ENCODE measurements at places on chromosomes 4 and X. TPM values are rescaled to one million over a fixed set of nuclear protein-coding genes. Genes with fewer than 3 reads are reported as not detected.
A peak's percentile ranks its signal among the peaks of the same experiment; 100 is the strongest.

GRCh38 chr4:11608992-11609391, 180.3 kb upstream of the HS3ST1 start:
- H3K4me3 ChIP-seq, result no peak overlapping the region
- H3K27me3 ChIP-seq, result no peaks in the 10 kb centered on the region
- H3K27ac ChIP-seq, result no peak overlapping the region
- no peak for DNase-seq

- no peak overlapping the region for H3K27ac ChIP-seq
- H3K27me3 ChIP-seq, result no peaks in the 10 kb centered on the region
- no peak for DNase-seq
Measured at GRCh38 chr4:72567036-72567435, 2.0 kb downstream of the ADAMTS3 start.

- no peak overlapping the region for H3K27ac ChIP-seq
- no peaks in the 10 kb centered on the region for H3K27me3 ChIP-seq
- H3K4me1 ChIP-seq, result no peaks in the 10 kb centered on the region
- no peak overlapping the region for H3K4me3 ChIP-seq
- peaks cover 6% of the 10 kb centered on the region for H3K36me3 ChIP-seq
Measured at GRCh38 chrX:154785716-154786115, 19.6 kb downstream of the MPP1 start.

DNA sequence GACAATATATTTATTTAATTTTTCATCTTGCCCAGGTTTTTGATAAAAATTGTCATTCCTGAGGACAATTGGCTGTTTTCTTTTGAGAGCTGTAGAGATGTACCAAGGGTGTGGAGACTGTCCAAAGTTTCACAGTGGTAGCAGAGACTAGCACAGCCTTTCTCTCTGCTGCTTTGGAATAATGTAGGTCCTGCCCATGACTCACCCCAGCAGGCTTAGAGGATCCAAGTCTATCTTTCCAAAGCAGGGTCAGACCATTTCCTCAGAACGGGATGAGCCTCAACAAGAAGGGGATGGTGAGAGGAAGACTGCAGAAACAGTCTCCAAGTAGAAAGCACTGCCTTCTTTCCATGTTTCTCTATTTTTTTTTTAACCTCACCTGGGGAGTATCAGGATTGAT, 131.5 kb upstream of the RPL34 start:
- H3K27ac ChIP-seq, result no peak overlapping the region
- no peak overlapping the region for H3K4me3 ChIP-seq
- H3K27me3 ChIP-seq, result no peaks in the 10 kb centered on the region

DNA sequence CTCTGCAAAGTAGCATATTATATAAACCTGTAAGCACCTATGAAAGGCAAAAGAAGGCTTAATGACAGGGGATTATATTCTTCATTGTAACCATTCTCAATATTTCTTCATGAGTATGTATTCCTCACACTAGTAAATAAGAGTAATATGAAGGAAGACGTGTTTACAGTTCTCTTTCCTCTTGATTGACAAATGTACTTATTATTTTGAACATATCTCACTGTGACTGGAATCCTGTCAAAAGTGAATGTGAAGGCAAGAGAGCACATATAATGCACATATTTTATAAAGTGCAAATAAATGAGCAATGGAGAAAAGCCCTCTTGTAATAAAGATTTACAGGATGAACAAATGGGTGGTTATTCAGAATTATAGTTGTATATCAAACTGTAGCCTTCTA, 19.7 kb downstream of the FAM47A start:
- no peak overlapping the region for H3K27ac ChIP-seq
- no peaks in the 10 kb centered on the region for H3K36me3 ChIP-seq
- H3K27me3 ChIP-seq, result no peaks in the 10 kb centered on the region
- H3K4me3 ChIP-seq, result no peak overlapping the region

DNA sequence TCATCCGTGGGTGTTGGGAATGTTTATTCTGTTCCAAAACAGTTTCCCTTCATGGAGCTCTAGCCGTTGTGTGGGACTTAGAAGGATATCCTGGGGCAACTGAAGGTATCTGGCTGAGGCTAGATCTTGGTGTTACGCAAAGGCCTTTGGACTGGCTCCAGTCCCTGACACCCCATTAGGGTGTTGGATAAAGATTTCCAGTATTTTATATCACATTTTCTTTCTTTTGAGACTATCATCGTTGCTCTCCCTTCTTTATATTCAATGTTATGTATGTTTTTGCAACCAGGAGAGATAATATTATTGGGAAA, 103.0 kb downstream of the TECRL start:
- H3K4me3 ChIP-seq, result no peak overlapping the region
- no peak for DNase-seq
- H3K27me3 ChIP-seq, result no peaks in the 10 kb centered on the region
- H3K4me1 ChIP-seq, result no peaks in the 10 kb centered on the region
- no peaks in the 10 kb centered on the region for H3K36me3 ChIP-seq
- no peak overlapping the region for H3K27ac ChIP-seq

DNA sequence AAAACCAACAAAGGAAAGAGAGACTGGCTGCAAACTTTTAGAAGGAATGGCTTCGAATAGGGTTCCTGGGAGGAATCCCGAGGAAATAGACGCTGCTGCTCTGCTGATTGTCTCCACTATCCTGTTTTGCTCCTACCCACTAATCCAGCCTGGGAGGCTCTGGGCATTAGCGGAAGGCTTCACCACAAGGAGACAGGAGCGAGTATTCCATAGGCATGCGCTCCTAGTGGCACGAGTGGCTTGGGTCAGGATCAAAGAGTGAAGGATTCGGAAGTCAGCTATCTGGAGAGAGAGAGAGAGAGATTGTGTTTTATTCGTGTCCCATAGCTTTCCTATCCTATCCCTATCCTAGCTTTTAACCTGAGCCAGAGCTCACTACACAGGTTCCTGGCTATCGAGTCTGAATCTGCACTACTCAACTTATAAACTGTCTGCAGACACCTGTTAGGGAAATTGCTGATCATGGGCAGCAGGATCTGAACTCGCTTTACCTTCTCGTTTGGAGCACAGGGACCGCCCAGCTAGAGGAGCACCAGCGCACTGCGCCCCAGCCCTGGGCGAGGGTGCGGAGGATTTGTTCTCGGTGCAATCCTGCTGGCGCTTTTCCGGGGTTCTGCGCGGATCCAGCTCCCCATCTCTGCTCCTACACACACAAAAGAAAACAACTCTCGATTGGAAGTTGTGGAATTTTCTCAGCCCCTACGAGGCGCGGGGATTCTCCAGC, 740 bp upstream of the NPY2R start:
- H3K27me3 ChIP-seq, result peaks cover 37% of the 10 kb centered on the region
- no peaks in the 10 kb centered on the region for H3K36me3 ChIP-seq
- H3K27ac ChIP-seq, result no peak overlapping the region
- DNase-seq, result no peak
- peaks cover 8% of the 10 kb centered on the region for H3K4me1 ChIP-seq

DNA sequence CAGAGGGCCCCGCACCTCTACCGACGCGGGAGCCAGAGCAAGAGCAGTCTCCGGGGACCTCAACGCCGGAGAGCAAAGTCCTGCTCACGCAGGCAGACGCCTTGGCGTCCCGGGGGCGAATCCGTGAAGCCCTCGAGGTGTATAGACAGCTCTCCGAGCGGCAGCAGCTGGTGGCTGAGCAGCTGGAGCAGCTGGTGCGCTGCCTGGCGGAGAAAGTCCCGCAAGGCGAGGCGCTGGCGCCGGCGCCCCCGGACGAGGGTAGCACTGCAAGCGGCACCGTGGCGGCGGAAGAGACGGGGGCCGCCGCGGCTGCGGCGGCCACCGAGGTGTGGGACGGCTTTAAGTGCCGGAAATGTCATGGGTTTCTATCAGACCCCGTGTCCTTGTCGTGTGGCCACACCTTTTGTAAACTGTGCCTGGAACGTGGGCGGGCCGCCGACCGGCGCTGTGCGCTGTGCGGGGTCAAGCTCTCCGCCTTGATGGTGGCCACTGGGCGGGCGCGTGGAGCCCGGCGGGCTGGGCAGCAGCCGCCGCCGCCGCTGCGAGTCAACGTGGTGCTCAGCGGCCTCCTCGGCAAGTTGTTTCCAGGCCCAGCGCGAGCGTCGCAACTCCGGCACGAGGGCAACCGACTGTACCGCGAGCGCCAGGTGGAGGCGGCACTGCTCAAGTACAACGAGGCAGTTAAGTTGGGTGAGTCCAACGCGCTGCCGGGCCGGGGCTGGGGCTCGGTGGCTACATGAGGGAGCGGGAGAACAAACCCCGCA, 672 bp downstream of the LONRF3 start:
- DNase-seq, result peak; percentile 68
- H3K4me3 ChIP-seq, result peak overlapping the region; percentile 66
- H3K4me1 ChIP-seq, result peaks cover 7% of the 10 kb centered on the region
- H3K27me3 ChIP-seq, result peaks cover 9% of the 10 kb centered on the region
- H3K36me3 ChIP-seq, result peaks cover 4% of the 10 kb centered on the region

DNA sequence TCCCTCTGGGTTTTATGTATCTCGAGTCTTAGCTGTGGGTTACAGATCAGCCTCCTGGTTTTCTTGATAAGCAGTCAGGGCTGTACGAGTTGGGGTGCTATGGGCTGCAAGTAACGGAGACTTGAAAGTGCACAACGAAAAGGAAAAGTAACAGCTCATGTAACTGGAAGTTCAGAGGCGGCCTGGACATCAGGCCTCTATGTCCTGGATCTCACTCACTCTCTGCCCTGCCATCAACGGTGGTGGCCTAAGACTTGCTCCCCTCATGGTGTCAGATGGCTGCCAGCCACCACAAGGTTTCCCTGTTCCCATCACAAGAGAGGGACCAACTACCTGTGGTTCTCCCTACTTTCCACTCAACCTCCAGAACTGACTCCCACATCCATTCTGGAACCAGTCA, 4.8 kb downstream of the PPP2R2C start:
- H3K36me3 ChIP-seq, result no peaks in the 10 kb centered on the region
- H3K27ac ChIP-seq, result no peak overlapping the region
- DNase-seq, result no peak
- H3K4me3 ChIP-seq, result no peak overlapping the region

GRCh38 chr4:48493452-48494100, 3.5 kb downstream of the ZAR1 start:
- peaks cover 8% of the 10 kb centered on the region for H3K4me1 ChIP-seq
- H3K27ac ChIP-seq, result no peak overlapping the region
- H3K27me3 ChIP-seq, result peaks cover 32% of the 10 kb centered on the region
- no peak for DNase-seq
- H3K36me3 ChIP-seq, result peaks cover 11% of the 10 kb centered on the region

- H3K27ac ChIP-seq, result no peak overlapping the region
- no peak overlapping the region for H3K4me3 ChIP-seq
- no peaks in the 10 kb centered on the region for H3K36me3 ChIP-seq
- no peaks in the 10 kb centered on the region for H3K27me3 ChIP-seq
Measured at GRCh38 chr4:124104628-124105027, 607.9 kb downstream of the ANKRD50 start.

DNA sequence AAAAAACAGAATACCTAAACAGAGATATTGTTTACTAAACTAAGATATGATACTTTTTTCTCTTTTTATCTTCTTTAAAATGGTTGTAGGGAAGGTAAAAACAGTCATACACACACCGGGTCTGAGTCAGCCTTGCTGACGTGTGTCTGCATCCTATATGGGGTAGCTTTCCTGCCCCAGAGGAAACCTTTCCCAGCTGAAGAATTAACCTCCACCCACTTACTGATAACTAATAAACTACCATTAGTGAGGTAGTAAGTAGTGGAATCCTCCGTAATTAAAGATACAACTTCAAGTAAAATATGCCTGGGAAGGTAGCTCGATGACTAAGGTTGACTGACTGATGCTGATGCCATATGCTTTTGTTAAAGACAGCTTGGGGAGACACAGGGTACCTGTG, 312.2 kb downstream of the DCTD start:
- no peaks in the 10 kb centered on the region for H3K36me3 ChIP-seq
- no peak overlapping the region for H3K4me3 ChIP-seq
- H3K27ac ChIP-seq, result no peak overlapping the region
- no peaks in the 10 kb centered on the region for H3K4me1 ChIP-seq
- no peaks in the 10 kb centered on the region for H3K27me3 ChIP-seq

The BMP3 gene
- total RNA-seq, result 18.2 TPM

The GPC3 gene
- total RNA-seq, result 50.2 TPM

The CT45A5 gene
- total RNA-seq, result not detected

The USP17L11 gene
- not detected for total RNA-seq

The SHROOM3 gene
- 62.0 TPM for total RNA-seq
